ENCODE measurements at places on chromosomes 12 and 14.

DNA sequence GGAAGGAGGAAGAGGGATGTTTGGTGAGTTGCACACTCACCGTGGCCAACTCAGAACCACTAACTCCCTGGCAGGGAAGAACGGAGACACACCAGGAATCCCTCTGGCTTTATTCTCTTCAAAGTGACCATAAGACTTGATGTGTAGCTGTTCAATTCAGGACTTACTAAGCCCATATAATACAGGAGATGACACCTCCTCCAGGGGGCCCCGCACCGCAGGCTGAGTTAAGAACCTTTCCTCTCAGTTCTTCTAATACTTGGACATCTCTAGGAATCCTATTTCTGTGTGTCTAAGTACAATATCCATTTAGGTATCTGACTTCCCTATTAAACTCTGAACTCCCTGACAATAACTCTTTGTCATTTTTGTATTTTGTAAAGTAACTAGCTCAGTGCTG lies 49.5 kb downstream of the DCAF4 start:
- DNase-seq, result no peak

- peak; percentile 70 for DNase-seq
Measured at GRCh38 chr12:92649511-92650227, 53.1 kb upstream of the PLEKHG7 start.

GRCh38 chr12:26524862-26525465 lies 308.0 kb downstream of the ITPR2 start:
- no peak for DNase-seq

- no peak for DNase-seq
Measured at GRCh38 chr12:13052421-13052820, 8.2 kb downstream of the FAM234B start.

DNA sequence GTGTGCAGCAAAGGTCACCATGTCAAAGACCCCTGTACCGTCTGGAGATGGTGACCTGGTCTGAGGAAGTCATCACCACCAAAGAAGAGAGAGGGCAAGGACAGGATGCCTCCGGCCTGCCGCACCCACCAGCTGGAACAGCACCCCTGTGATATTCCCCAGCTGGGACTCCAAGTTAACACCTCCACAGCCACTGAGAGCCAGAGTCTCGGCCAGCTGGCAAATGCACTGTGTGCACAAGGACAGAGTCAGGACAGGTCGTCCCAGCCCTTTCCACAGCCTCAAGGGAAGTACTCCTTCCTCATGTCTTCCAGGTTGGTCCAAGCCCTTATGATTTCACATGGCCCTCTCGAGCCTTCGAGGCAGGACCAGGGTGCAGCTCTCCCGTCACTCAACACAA lies 19.3 kb upstream of the FKBP4 start:
- DNase-seq, result no peak

DNA sequence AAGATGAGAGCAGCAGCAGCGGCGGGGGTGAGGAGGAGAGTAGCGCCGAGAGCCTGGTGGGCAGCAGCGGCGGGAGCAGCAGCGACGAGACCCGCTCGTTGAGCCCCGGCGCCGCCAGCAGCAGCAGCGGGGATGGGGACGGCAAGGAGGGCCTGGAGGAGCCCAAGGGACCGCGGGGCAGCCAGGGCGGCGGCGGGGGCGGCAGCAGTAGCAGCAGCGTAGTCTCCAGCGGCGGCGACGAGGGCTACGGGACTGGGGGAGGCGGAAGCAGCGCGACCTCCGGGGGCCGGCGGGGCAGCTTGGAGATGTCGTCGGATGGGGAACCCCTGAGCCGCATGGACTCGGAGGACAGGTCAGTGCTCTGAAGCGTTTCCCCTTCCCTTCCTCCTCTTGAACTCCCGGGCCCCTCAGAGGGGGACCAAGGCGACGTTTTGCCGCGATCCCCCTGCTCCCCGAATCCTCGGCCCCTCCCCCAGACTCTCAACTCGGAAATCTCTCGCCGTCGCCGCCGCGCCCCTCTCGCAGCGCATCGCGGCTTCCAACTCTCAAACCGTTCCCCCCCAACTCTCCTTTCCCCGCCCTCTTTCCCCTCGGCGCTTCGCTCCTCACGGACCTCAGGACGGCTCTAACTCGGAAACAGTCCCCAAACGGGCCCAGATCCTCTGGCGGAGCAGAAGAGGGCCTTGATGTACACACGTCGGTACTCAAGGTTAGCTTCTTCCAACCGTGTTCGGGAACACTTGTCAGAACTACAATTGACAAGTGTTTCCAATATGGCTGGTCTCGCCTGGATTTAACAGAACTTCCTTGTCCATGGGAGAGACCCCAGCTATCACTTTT lies 947 bp downstream of the AEBP2 start:
- DNase-seq, result peak; percentile 50

- no peak for DNase-seq
Measured at GRCh38 chr12:76782526-76782925, 18.6 kb downstream of the ZDHHC17 start.

- DNase-seq, result no peak
Measured at GRCh38 chr12:42217656-42218055, 20.4 kb downstream of the YAF2 start.

- peak; percentile 31 for DNase-seq
Measured at GRCh38 chr14:31419967-31420318, 407 bp downstream of the HEATR5A start.

Measured in globus pallidus (tissue), 1 donor.